ENCODE measurements at places on chromosomes 2 and 18.

DNA sequence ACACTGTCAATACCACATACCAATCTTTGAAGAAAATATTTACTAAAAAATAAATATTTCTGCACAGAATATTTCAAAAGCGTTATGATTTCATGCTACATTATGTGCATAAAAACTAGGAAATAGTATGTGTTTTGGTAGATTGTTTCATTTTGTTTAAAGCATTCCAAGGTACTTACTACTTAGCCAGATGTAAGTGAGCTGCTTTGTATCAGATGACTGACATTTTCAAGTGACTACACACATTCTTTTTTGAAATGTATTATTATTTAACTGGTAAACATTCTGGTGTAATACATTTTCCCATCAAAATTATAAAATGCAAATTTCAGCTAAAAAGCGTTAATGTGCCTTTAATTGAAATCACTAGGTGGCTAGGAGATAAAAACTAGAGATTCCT lies 21.5 kb downstream of the GCA start:
- no peak for DNase-seq

DNA sequence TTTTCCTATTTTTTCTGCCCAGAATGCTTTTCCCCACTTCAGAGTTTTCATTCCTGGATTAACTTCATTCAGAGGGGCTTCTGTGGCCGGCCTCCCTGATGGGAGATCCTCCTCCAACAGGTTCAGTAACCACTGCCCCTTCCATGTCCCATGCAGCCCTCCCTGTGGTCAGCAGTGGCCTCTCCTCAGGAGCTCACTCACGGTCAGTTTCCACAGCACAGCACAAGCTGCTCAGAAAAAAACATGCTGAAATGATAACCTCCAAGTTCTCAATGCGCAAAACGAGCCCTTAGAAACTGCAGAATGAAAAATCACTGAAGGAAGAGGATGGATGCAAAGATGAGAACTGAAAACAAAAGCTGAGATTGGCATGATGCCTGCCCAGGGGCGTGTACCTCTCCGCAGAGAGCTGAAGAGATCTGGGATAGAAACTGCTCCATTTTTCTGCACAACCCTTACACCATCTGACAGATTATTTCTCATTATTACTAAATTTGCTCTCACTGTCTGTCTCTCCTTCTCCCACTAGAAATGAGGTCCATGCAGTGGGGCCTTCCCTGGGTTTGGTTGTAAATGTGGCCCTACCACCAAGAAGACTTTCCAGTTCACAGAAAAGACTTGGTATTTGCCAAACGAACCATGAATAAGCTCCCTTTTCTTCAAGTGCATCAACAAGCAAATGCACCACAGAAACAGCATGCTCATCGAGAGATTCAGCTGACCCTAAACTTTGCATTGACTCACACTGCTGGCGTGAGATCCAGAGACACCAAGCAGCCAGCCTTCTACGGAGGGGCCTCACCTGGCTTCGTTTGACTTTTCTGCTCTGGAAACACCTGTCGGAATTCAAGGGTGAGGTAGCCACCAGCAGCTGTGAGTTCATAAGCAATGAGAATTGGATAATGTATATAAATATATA lies 51.5 kb downstream of the TMEM18 start:
- no peak for DNase-seq

GRCh38 chr2:3597567-3597966 lies 2.7 kb downstream of the COLEC11 start:
- DNase-seq, result no peak

DNA sequence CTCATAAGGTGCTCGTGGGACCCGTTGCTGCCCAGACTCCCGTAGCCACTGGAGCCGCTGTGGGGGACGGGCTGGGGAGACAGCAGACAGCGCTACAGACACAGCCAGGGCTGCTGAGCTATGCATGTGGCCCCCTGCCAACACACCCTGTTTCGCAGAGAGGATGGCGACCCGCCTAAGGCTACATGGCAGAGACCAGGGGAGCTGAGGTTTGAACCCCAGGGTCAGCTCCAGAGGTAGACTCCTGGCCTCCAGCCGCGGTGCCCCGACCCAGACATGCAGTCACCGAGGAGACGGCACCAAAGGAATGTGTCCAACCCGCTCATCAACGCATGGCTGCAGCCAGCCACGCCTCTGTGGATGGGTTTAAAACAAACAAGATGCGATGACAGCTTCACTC lies 21.0 kb upstream of the HES6 start:
- no peak for DNase-seq

- no peak for DNase-seq
These were observed 21.4 kb upstream of the KCNS3 start for GRCh38 chr2:17857021-17857420.

Measured in cortex of kidney (tissue), 1 donor.